ENCODE measurements at places on chromosomes 13 and 19.

GRCh38 chr19:10352764-10353671, 13.6 kb upstream of the ICAM3 start:
- DNase-seq: no peak

DNA sequence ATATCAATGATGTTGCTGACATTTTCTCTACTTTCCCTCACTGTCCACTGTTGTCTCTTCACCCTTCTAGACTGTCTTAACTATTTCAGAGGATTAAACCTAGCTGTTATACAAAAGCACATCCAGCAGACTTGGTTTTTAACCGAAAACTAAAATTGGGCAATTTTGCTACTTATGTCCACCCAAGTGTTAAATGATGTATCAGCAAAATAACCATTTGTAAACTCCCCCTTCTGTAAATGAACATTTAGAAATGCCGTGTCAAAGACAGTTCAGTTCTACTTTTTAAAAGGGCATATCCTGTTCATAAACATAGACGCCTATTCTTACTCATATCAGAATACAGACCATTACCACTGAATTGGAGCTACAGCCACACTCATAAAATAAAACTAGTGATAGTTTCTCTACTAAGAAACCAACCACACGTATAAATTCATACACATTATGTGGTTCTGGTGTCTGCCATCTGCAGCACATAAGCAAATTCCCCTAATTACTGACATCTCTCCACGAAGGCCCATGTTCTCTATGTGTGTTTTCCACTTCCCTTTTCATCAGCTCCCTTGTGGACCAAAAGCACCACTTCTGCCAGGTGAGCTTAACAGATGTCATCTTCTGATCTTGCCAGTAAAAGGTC, 1091.8 kb downstream of the PCDH9 start:
- DNase-seq: no peak

DNA sequence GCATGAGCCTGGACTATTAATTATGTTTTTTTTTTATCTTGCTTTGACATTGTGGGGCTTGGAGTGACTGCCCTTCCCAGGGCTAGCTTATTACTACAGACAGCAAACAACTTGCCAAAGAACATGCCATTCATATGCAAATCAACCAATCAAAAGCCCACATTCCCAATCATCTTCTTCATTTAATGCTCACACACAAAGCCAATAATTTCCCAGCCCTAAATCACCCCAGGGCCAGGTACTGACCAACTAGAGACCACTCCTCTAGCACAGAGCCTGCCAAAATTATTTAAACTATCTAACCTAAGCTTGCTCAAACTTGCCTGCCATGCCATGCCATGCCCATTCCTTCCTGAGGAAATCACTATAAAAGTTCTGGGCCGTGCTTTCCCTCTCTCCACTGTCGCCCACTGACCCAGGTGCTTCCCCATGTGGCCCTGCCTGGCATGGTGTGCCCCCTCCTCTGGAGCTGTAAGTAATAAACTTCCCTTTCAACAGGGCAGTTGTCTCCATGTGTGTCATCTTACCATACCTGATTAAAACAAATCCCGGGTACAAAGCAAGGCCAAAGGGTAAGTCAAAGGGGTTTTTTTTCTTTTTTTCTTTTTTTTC, 15.7 kb downstream of the PBX4 start:
- DNase-seq: no peak

DNA sequence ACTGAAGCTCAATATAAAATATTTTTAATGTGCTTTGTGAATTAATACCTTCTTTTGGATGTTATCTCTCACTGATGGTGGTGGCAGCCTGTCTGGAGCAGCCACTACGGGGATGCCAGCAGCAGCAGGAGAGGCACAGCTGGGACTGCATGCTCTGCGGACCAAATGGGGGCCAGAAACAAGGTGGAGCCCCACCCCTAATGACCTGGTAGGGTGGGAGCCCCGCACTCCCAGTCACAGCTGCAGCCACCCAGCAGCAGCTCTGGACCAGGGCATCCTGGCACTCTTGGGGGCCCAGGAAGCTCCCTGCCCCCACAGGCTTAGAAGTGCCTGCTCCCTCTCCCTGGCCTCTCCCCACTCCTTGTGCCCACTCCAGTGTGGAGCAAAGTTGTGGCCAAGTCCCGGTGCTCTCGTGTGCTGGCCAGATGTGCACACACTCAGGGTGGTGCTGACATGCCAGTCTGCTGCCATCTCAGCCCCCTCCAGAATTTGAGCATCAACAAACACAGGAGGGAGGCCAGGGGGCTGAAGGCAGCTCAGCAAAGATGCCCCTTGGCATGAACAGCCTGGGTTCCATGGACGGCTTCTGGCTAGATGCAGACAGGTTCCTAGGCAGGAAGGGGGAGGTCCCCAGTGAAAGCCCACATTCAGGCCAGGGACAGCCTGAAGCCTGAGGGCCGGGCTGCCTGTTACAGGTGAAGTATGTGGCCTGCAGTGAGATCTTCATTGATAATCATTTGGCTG, 696.7 kb upstream of the SLITRK5 start:
- DNase-seq: no peak

- DNase-seq: no peak
Measured at GRCh38 chr13:51291341-51291740, 48.1 kb upstream of the SERPINE3 start.

All from CD4-positive, alpha-beta T cell treated with Interleukin-6 at 100 ng/mL for 8 hours (primary cell).